ENCODE measurements at places on chromosomes 6 and 20.

- no peak for DNase-seq
These were observed 86.2 kb downstream of the CFAP61 start for GRCh38 chr20:20138301-20139064.

- peak; percentile 54 for DNase-seq
These were observed 48.8 kb downstream of the DST start for GRCh38 chr6:56593801-56594318.

DNA sequence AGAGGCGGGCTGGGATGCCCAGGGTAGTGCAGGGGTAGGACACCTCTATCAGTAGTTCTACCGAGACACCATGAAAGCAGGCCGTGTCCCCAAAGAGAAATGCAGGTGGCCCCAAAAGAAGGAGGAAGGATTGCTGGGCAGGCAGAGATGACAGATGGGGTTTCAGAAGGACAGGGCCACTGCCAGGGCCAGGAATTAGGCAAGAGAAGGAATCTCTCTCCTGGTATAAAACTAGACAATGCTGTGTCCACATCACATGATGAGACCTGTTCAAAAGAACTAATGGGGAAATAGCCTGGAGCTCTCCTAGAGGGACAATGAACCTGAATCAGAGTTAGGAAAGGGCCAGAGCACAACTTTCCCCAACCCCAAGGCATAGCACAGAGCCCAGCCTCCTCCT, 21.6 kb upstream of the VSX1 start:
- DNase-seq = no peak

- DNase-seq = no peak
These were observed 122.6 kb downstream of the PRND start for GRCh38 chr20:4844325-4844724.

GRCh38 chr6:37987559-37987958, 168.0 kb downstream of the ZFAND3 start:
- no peak for DNase-seq

- DNase-seq = peak; percentile 93
These were observed 17.3 kb upstream of the TRIM27 start for GRCh38 chr6:28940858-28941683.

Data from adipocyte (in vitro differentiated cells).